Epithelial cell of proximal tubule (primary cell): ENCODE measurements at places on chromosomes 6 and 20. TPM values are rescaled to one million over a fixed set of nuclear protein-coding genes. Genes with fewer than 3 reads are reported as not detected.

GRCh38 chr6:35586542-35586941, 73.8 kb upstream of the TULP1 start:
- DNase-seq, result no peak

The SLC26A8 gene
- total RNA-seq, result 1.4 TPM in 1 of 2 replicates, not detected in the other

GRCh38 chr6:152529369-152529768, 107.8 kb downstream of the SYNE1 start:
- DNase-seq, result no peak

DNA sequence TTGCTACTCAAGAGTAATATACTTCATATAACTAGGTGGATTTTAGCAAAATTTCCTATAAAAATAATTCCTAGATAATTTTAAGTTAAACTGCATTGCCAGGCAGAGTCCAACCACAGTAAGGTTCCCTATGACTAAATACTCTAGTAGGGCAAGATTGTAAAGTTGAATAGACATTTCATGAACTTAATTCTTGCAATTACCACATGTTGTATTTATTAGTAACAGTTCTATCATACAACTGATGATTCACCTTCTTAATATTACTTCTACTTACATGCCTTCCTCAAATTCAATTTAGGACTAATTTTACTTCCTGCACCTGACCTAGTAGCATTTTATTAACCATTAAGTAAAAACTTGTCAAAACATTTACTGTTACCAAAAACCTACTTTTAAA, 266.7 kb upstream of the THEMIS start:
- no peak for DNase-seq

GRCh38 chr6:24980507-24981385, 45.0 kb upstream of the RIPOR2 start:
- DNase-seq, result no peak
